ENCODE measurements at places on chromosomes 4 and X.
A peak's percentile ranks its signal among the peaks of the same experiment; 100 is the strongest.

GRCh38 chr4:150381609-150382008, 200.3 kb upstream of the MAB21L2 start:
- no peak for DNase-seq

DNA sequence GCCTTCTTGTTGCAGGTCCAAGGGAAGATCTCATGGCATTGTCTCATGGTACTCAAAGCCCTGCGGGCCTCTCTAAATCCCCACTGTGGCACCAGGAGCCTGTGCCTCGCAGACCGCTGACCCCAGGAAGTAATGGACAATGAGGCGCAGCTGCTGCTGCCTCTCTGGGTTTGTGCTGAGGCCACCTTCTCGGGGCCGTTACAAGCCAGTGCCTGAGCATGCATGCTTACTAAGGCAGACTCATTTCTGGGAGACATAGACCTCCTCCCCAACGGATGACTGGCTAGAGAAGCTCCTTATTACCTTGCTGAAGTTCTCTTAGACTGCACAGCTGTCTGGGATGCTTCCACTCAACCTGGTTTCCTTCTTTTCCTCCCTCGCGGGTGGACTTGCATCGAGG, 1.3 kb downstream of the BDH2 start:
- no peak for DNase-seq

GRCh38 chr4:56648021-56648823, 32.9 kb downstream of the HOPX start:
- DNase-seq: peak; percentile 74

GRCh38 chr4:80361329-80361900, 25.9 kb downstream of the CFAP299 start:
- DNase-seq: peak; percentile 29

GRCh38 chrX:18010253-18010652, 149.2 kb upstream of the RAI2 start:
- DNase-seq: no peak

Data from suppressor macrophage treated with lipopolysaccharide for 1 hour (primary cell).